ENCODE measurements at places on chromosomes 4 and X.
A peak's percentile ranks its signal among the peaks of the same experiment; 100 is the strongest.

DNA sequence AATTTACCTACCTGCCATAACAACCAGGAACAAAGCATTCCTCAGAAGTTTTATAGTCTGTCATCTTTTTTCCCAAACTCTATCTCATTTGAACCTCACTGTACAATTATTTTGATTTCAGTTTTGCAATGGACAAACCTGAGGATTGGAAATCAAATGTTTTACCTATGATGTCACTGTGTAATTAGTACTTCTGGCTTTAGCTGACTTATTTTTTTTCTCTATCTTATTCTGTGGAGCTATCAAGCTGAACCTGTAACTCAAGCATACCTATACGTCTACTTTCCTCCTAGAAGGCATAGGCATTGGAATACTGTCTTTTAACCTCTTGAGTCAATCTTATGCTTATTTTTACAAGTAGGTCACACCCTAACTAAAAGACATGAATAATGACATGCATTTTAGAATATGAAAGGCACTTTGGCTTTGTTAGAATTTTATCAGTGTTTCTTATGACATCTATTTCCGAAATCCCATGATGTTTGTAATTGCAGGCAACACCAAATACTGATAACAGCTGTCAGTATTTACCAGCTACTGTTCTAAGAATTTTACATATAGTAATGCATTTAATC, 21.5 kb downstream of the CCSER1 start:
- DNase-seq = no peak

- DNase-seq = no peak
These were observed 12.4 kb downstream of the CASP6 start for GRCh38 chr4:109690690-109691410.

GRCh38 chr4:8508740-8509139, 68.2 kb downstream of the TRMT44 start:
- no peak for DNase-seq

GRCh38 chr4:78629991-78630541, 78.5 kb downstream of the ANXA3 start:
- DNase-seq = peak; percentile 70

DNA sequence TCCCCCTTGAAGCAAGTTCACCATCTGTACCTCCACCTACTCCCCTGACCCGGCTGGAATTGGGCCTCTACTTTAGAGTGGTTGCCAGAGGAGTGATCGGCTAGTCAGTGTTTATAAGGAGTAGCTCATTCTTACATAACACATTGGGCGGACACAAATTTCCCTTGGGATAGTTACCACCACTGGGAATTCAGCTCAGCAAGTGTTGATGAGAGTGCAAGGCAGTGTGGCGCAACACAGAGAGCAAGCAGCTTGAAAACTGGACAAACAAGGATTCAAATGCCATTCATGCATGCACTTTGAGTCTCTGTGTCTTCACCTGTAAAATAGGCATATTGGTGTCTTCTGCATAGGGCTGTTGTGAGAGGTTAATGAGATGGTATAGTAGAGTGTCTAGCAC, 92.7 kb downstream of the STK32B start:
- DNase-seq = no peak

DNA sequence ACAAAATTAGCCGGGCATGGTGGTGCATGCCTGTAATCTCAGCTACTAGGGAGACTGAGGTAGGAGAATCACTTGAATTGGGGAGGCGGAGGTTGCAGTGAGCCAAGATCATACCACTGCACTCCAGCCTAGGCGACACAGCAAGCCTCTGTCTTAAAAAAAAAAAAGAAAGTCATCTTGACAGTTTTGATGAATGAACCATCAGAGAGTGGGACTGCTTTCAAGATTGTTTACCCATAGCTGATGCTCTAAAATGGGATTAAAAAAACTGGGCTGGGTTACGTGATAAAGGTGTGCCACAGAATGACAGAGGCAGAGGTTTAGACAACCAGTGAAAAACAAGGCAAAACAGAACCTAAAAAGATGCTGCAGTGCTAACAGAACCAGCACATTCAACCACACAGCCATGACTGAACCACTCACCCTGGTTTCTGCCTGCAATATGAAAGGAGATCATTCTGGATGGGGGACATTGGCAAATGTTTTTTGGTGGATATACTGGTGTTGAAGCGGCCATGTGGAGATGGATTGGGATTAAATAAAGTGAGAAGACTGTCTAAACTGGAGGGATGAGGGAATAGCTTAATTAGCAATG, 22.2 kb downstream of the GPAT3 start:
- no peak for DNase-seq

DNA sequence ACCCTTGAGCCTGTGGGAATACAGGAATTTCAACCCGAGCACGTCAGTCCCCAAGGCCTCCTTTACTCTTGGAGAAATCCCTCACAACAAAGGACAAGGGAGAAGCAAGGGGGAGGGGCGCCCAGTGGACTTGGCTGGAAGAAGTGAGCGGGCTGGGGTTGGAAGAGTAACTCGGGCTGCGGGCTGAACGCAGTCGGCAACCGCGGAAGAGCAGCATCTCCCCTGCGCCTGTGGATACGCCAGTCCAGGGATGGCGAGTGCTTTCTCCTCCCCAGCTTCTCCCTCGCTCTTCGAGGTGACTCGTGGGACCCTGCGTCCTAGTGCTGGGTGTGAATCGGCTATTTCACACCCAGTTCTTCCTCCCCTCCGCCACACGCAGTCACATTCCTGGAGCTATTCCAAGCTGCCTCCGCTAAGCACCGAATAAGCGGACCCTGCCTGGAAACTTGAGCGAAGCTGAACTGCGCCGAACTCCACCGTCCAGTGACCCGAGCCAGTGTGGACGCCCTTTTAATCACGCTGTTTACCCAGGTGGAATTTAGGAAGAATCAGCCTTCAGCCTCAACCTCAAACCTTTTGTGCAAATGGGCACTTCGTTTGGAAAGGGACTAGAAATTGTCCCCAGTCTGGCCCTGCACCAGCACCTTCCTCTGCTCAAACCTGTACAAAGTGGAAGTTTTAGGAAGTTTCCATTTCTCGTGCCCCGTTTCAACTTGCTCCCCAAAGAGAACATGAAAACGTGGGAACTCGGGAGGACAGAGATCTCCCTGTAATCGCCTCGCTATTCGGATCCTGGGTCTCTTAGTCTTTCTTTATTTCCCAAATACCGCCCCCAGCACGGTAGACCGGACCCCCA, 64.3 kb upstream of the WDR17 start:
- DNase-seq = peak; percentile 16

GRCh38 chrX:9336456-9336855, 128.4 kb upstream of the TBL1X start:
- no peak for DNase-seq

DNA sequence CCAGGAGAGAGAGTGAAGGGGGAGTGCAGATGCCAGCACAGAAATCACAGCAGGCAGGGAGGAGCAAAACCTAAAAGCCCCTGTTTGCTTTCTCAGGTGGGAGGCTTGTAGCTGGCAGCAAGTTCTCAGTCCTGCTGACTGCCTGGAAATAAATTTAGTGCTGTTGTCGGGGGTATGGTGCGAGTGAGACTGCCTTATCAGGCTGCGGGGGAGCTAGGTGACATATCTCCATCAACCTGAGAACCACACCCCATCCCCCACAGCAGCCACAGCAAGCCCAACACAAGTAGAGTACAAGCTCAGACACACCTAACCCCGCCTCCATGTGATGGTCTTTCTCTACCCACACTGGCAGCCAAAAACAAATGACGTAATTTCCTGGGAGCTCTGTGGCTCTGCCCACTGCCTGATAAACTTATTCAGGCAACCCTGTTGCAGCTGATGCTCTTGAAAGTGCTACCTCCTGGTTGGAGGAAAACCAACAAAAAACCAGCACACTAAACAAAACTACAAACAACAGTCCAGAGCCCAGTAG, 953.4 kb upstream of the NDST4 start:
- DNase-seq = no peak

GRCh38 chr4:106316773-106317409, 541 bp downstream of the AIMP1 start:
- peak; percentile 7 for DNase-seq

GRCh38 chr4:83212041-83212851, 72.4 kb downstream of the COQ2 start:
- no peak for DNase-seq

DNA sequence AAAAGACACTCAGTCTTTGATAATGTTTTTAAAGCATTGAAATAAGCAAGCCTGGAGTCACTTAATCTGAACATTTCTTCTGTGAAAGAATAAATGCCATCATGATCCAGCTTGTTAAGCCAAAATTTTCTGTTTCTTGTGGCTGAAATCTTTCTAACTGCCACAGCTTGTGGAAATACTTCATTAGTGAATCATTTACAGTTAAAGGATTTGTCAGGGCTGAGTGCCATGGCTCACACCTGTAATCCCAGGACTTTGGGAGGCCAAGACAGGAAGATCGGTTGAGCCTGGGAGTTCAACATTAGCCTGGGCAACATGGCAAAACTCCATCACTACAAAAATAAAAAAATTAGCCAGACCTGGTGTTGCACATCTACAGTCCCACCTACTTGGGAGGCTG, 93.3 kb upstream of the PDE5A start:
- DNase-seq = no peak

DNA sequence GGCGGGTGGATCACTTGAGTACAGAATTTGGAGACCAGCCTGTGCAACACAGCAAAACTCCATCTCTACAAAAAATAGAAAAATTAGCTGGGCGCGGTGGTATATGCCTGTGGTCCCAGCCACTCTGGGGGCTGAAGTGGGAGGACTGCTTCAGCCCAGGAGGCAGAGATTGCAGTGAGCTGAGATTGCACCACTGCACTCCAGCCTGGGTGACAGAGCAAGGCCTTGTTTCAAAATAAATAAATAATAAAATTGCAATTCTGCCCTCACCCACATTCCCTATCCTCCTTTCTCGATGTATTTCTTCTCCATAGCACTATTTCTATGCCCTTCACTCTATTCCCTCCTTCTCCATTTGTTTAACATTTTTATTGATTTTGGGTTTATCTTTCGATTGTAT, 8.7 kb upstream of the SLAIN2 start:
- no peak for DNase-seq

- no peak for DNase-seq
These were observed 19.8 kb upstream of the PPARGC1A start for GRCh38 chr4:23909671-23910070.

GRCh38 chr4:56424176-56424575, 11.2 kb downstream of the PPAT start:
- no peak for DNase-seq

GRCh38 chr4:5041699-5042098, 9.6 kb upstream of the STK32B start:
- no peak for DNase-seq

DNA sequence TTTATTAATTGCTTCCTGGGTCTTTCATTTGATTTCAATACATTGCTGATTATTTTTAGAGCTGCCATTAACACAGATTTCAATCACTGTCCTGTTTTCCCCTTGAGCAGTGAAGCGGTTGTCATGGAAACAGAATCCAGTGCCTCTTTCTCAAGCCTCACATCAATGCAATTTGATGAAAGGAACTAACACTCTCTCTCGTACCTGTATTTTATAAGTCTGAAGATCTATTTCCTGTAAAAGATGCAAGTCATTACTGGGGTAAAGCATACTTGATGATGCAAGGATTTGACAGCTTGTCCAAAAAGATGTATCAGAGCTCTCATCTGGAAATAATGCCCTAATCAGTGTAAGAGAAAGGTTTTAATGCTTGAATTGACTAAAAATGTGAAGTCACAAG, 17.9 kb upstream of the GASK1B start:
- no peak for DNase-seq

DNA sequence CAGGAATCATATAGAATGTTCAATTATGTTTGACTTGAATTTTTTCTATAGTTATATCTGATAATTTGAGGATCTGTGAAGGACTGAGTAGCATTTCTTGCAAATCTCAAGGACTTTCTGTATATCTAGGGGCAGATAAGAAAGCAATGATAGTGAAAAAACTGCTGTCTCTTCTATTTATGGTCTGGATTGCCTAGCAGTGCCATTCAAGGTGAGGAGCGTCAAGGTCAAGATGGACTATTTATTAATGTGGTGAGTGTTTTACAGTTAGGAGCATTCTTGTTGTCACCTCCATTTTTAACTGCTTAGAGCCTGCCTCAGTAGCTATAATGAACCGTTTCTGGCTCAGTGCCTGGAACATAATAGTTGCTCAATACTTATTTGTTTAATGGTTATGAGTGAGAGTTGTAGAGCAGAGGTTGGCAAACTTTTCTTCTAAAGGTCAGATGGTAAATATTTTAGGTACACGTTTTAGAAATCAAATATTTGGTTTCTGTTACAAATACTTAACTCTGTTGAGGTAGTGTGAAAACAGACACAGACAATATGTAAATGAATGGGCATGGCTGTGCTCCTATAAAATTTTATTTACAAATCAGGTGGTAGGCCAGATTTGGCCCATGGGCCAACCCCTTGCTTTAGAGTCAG, 523.2 kb upstream of the IGFBP7 start:
- no peak for DNase-seq

DNA sequence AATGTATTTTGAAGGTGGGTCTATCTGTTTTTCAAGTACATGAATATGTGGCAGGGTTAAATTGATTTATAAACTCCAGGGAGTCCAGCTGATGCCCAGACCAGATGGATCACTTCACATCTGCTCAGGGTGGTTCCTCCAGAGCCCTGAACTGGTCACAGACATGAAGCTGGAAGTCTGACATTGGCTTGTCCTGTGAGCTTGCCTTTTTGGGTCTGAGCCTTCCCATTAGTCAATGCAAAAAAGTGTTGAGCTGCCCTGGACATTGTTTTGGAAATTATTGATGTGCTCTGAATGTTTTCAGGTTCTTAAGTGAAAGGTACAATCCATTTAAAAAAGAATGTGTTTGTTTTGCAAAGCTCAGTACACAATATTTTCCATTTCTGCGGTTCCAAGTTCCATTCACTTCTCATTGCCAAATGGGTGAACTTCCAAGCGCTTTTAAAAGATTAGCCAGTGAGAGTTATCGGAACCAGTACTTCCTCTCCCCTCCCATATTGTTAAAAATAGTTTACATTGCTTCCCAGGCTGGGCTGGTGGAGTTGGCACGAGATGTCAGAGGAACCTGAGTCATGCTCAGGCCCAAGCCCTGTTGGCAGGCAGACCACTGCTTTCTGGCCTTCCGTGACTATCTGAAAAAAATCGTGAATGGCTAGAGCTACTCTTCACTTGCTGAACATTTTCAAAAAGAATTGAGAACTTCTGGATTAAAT, 52.1 kb downstream of the PDGFRA start:
- peak; percentile 87 for DNase-seq

GRCh38 chr4:41992967-41993857, 2.9 kb downstream of the SLC30A9 start:
- no peak for DNase-seq

DNA sequence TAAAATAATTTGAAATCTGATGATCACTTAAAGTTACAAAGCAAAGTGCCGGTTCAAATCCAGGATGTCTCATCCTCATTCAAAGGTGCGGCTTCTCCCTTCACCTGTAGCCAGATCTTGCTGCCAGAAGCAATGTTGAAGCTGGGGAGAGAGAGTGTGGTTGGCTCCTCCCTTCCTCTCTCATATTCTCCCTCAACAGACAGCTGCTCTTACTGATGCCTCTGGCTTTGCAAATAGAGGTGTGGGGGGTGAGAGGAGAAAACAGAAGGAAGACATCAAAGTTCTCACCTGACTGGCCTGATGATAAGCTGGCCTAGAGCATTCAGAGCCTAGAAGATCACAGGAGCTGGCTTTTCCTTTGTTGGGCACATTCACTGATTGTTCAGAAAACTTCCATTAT, 28.3 kb upstream of the BTC start:
- no peak for DNase-seq
